ENCODE measurements at places on chromosomes 4 and X.

DNA sequence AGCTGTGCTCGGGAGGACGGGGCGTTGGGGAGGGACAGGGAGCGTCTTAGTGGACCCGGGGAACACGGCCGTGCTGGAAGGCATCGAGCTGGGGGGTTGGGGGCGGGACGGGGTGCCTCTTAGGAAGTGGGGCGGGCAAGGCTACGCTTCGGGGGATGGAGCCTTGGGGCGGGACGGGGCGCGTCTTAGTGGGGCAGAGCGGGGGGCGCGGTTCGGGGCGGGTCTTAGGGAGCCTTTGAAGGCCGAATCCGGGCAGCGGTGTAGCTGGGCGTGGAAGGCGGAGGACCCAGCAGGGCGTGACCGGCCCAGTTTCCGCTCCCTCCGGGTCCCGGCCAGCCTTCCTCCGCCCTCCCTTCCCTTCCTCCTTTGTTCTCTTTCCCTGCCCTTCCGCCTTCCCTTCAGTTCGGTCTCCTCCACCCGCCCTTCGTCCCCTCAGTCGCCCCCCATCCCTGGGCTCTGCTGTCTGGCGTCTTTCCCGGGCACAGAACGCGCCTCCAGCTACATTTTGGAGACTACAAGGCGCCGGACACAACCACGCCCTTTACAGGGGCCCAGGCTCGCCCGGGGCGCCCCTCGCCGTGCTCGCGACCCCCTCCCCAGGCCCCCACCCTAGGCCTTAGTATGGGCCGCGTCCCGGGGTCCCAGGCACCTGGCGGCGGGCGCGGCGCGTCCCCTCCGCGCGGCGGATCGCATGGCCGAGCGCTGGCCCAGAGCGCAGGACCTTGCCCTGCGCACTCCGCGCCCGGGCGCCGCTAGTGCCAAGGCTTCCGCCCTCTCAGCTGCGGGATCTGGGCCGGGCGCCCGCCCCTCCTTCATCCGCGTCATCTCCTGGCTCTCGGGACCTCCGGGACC, at the start of gene ARSD:
Gene ARSD, minus strand, starts transcription at position 757 of the 852 bp plus-strand sequence. Its CDS starts 64 bp downstream, at position 693.
- peak; percentile 5 for DNase-seq

DNA sequence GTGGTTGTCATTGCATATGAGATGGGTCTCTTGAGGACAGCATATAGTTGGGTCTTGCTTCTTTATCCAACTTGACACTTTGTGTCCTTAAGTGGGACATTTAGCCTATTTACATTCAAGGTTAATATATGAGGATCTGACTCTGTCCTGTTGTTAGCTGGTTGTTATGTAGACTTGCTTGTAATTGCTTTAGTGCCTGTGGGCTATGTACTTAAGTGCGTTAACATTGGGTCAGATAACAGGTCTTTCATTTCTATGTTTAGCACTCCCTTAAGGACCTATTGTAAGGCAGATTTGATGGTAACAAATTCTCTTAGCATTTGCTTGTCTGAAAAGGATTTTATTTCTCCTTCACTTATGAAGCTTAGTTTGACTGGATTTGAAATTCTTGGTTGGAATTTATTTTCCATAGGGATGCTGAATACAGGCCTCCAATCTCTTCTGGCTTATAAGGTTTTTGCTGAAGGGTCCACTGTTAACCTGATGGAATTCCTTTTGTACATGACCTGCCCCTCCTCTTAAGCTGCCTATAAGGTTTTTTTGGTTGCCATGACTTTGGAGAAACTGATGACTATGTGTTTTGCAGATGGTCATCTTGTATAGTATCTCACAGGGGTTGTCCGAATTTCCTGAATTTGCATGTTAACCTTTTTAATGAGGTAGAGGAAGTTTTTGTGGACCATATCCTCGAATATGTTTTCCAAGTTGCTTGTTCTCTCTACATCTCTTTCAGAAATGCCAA, 162.0 kb downstream of the NKX6-1 start:
- DNase-seq = no peak

- DNase-seq = no peak
These were observed 68.0 kb upstream of the MSX1 start for GRCh38 chr4:4791299-4792111.

DNA sequence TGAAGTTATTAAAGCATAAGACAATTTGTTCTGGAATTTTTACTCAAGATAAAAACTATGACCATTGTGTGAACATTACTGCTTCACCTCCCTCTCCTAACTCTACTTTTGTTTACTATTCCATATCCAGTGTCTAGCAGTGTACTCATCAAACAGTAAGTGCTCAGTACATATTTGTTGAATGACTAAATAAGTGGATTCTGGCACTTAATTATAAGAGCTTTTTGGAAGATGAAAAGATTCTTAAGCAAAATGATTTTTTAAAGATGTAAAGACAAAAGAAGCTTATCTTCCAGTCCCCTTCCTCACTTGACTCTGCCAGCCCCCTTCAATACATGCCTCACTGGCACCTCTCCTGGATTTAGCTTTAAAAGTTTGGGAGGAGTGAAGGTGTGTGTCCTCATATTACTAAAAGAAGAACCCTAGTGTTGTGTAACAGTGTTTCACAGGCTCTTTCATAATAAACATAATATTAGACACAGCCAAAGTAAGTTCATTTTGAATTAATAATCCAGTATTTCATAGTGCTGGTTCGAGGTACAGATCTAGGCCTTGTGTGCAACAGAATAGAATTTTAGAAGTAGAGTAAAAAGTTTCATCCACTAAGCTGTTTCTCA, 53.0 kb downstream of the GAB1 start:
- DNase-seq = no peak

DNA sequence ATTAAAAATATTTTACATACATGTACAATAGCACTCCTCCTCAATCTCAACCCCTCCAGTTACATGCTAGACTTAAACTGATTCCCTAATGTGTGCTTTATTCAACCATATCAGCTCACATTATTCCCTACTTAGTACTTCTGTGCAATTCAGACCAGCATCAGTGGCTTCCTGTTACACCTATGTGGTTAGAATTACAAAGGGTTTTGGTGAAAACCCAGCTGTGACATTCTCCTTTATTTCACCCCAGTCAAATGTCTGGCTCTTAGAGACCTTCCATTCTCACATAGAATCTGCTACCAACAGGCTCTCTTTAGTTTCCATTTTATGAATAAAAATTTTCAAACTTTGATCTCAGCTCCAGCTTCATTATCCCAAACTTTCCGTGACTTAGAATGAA, 85.2 kb upstream of the SLC7A11 start:
- DNase-seq = no peak

GRCh38 chr4:5162909-5163508, 111.7 kb downstream of the STK32B start:
- no peak for DNase-seq

DNA sequence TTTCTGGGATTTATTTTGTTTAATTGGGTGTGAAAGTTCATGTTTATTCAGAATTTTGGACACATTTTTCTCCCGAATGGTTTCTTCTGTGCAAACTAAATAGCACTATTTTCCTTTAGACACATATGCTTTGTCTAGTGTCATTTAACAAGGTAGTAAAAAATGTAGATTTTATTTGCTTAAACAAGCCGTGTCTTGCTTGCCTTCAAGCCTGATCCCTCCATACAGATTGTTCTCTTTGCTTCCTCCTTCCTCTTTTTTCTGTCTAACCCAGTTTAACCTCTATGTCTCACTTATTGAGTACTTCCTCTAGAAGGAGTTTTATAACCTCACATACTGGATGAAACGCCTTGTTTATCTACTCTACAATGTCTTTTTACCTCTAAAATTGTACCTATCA, 211.8 kb downstream of the NPFFR2 start:
- no peak for DNase-seq

GRCh38 chr4:57374866-57375595, 264.8 kb upstream of the IGFBP7 start:
- no peak for DNase-seq

GRCh38 chr4:53619431-53619830, 28.1 kb upstream of the LNX1 start:
- no peak for DNase-seq

DNA sequence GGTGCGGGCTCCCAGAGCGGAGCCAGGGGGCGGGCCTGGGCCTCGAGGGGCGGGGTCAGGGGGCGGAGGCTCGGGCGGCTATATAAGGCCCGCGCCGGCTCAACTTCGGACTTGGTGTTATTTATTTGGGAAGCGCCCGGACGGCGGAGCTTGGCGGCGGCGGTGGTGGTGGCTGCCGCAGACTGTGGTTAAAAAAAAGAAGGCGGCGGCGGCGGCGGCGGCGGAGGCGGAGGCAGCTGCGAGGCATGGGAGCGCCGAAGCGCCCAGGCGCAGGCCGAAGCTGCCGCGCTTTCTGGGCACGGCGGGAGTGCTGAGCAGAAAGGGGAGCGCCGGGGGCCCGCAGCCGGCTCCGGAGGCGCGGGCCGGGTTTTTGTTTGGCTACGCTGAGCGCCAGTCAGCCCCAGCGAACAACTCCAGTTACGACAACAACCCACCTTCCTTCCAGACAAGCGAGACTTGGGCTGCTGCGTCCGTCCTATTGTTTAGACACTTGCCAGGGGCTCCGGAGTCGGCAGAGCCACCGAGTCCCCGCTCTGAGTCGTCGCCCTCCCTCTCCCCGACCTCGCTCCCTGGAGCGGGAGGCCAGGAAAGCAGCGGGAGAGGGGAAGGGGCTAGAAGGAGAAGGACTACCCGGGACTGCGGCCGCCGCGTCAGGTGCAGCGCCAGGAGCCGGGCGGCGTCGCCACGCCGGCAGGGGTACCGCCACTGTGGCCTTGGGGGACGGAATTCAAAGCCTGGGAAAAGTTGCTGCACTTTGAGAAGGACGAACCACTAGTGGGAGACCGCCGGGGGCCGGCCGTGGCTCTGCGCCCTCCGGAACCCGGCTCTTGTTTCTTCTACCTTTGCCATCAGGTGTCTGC, at the start of gene SLIT2:
Gene SLIT2, plus strand, starts transcription at position 110 of the 860 bp plus-strand sequence. CDS start 1,911 bp downstream, outside the sequence.
- peak; percentile 22 for DNase-seq

GRCh38 chrX:103573202-103573601, 12.1 kb upstream of the TCEAL4 start:
- no peak for DNase-seq

GRCh38 chrX:8688776-8689175, 43.2 kb downstream of the ANOS1 start:
- DNase-seq = no peak

- DNase-seq = no peak
These were observed 25.3 kb downstream of the FAM47E start for GRCh38 chr4:76276813-76277212.

DNA sequence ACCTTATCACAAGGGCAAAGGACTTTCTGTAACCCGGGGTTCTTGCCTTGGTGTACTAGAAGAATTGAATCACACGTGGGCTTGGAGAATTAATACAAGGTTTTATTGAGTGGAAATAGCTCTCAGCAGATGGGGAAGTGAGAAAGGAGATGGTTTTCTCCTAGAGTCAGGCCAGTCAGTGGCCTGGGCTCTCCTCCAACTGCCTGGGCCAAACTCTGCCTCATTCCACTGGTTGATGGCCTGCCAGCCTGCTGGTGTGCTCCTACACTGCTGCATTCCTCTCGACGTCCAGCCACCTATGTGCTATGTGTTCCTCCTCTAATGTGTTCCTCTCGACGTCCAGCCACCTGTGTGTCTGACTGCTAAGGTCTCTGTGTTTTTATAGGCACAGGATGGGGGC, 35.3 kb upstream of the SPIN2A start:
- no peak for DNase-seq

DNA sequence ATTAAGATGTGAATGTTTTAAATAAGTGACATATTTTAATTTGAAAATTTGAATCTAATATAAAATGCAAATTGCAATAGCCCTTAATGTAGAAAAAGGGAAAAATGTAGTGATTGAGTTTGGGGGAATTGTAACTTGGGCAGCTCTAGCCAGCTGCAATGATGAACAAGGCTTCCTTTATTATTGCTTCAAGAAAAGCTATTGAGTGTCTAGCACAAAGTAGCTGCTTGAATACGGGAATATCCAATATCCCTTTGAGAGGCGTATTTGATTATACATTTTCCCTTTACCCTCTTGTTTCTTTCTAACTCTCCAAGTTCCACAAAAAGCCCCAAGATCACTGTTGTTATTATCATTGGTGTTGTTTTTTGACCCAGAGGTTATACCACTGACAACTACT, 21.8 kb downstream of the IL1RAPL1 start:
- no peak for DNase-seq

DNA sequence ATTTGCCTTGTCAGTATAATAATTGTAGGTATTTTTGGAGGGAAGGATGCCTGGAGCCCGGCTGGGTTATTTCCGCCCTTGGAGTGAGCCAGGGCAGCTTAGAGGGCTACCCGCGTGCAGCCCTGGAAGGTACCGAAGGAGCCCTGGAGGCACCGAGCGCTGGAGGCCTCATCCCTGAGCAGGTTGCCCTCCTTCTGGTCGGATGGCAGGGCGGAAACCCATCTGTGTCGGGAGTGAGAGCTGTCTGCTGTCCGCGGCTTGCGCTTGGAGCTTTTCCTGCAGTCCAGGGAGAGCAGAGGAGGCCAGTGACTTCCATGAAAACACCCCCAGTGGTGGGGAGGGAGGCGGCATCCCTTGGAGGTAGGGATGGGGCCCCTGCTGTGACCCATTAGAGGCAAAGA, 122.1 kb downstream of the TBL1X start:
- no peak for DNase-seq

DNA sequence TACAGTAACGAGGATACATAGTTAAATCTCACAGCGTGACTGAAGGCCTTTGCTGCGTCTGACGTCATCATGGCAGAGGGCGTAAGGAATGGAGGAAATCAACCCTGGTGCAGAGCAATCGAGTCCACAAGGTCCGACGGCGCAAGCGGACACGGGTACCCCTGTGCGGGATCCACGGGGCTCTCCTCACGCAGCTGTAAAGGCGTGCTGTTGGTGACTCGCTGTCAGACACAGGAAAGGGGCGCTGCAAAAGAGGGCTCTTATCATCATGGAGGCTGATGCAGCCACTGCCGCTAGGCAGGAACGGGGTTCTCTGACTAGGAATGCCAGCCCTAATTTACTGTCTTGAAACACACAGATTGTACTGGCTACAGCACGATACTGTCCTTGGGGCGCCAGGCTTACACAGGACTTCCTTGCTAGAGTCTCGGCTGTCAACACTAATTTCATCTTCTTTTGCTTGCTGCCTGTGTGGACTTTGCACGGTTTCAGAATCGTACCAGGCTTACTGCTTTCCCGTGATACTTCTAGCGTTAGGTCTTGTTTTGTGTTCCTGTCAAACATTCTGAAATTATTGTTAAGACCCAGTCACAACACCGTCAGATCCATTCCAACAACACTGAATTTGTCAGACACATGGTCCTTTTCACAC, 13.6 kb downstream of the RNF212 start:
- no peak for DNase-seq

GRCh38 chrX:68894513-68895340, 65.9 kb downstream of the EFNB1 start:
- DNase-seq = peak; percentile 64

- DNase-seq = no peak
These were observed 124.9 kb downstream of the RELL1 start for GRCh38 chr4:37561196-37561802.

Measured in hippocampal formation (tissue), 2 donors.